EL (cell line): ENCODE measurements at places on chromosomes 6 and 20.
A peak's percentile ranks its signal among the peaks of the same experiment; 100 is the strongest.

DNA sequence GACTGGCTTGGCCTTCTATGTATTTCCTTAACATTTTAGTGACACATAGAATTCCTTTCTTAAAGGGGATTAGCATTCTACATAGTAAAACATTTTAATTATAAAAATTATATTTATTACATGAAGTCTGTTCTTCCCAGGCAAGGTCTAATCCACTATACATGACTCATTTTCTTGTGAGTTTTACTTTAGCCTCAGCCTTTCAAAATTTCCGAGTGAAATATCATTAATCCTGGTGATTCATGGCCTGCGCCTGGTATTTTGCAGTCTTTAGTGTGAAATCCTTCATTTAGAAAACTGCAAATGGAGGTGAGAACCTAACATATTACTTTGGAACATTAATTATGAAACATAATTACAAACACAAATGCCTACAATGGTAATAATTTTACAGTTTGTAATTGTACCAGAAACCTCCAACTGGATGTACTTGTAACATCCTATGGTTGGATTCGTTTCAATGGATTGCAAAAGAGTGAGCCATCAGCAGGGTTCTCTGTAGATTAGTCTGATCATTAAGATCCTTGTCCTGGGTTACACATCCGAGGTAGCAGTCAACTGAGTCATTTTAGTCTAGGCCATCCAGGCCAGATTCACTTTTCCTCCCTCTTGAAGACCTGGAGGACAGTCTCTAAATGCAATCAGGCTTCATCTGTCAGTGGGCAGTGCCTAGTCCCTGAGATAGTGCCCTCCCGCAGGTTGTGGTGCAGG, 272.0 kb downstream of the PACRG start:
- DNase-seq, result peak; percentile 76

DNA sequence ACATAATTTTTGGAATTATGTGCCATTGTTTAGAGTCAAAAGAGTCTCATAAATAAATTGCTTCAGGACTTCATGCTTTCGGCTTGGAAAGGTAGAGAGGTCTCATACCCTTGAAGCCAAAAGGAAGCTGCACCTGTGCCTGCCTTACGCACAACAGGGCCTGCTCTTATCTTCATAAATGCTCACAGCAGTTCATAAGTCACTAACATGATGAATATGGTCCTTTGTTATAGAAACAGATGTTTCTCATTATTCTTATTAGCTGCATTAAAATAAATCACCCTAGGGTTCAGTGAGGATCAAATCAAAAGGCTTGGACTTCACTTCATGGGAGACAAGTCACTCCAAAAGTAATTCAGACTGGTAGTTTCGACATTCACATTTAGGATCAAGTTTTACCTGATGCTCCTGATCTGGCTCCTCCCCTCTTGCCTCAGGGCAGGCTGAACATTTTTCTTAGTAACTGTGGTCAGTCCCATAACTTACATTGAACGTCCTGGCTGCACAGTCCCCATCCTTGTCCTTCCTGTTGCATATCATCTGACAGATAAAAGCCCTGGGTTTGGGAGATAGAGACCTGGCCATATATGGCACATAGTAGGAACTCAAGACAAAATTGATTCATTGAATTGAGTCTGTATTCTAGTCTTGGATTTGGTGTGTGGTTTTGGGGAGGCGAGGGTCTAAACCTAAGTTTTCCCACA, 20.7 kb upstream of the SH3BGRL2 start:
- DNase-seq, result no peak

GRCh38 chr6:125050663-125051318, 88.6 kb downstream of the RNF217 start:
- no peak for DNase-seq

- no peak for DNase-seq
These were observed 233.0 kb downstream of the ERMARD start for GRCh38 chr6:169984181-169985120.

DNA sequence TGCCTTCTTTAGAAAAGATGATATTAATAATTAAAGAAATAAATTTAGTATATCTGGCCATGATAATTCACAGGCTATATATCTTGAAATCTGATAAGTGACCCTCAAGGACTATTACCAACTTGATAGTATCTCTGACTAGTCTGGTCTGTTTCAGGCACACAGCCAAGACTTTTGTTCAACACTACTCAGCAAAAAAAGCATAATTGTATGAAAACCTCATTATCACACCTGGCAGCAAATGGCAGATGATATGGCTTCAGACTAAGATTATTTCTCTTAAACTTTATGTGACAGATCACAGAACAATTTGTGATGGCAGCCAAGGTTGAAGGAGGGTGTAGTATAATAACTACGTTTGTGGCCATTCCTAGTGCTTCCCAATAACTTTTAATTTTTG, 114.7 kb downstream of the RWDD2A start:
- no peak for DNase-seq

GRCh38 chr6:5866547-5867051, 140.1 kb downstream of the NRN1 start:
- DNase-seq, result peak; percentile 49

GRCh38 chr6:122692175-122692598, 82.0 kb downstream of the PKIB start:
- DNase-seq, result peak; percentile 85

DNA sequence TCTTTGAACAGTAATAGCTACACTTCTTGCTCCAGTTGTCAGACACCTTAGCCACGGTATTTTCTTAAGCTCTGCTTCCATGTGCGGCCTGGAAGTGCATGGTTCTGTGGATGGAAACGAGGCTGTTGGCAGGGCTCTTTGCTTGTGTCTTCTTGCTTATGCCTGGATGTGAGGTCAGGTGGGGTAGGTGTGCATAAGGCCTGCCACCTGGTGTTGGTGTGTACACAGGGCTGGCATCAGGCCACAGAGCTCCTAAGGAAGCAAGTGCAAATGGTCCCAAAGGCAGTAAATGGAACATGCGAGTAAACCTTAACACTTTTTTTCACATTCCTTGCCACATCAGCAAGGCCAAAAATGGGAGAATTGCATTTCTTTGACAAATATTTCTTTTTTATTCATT, 158.1 kb upstream of the GMDS start:
- DNase-seq, result no peak

- no peak for DNase-seq
These were observed 52.9 kb downstream of the EDN1 start for GRCh38 chr6:12343122-12343439.

GRCh38 chr6:88619951-88620350, 343.5 kb downstream of the RNGTT start:
- DNase-seq, result no peak

DNA sequence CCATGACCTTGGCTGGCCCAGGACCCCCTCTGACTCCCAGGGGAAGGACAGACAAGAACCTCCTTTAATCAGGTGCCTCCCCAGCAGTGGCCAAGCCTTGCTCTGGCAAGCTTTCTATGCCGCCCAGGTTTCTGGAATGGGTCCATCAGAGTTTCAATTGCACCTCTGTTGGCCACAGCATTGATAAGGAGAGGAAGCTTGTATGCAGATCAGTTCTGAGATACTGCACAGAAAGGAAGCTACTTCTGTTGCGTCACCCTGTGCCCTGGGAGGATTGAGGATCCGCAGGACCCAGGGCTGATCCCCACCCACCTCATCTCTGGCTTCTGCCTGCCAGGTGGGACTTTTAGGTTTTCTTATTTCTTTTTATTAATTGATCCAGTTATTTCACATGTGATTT, 167.2 kb downstream of the TFAP2C start:
- no peak for DNase-seq

DNA sequence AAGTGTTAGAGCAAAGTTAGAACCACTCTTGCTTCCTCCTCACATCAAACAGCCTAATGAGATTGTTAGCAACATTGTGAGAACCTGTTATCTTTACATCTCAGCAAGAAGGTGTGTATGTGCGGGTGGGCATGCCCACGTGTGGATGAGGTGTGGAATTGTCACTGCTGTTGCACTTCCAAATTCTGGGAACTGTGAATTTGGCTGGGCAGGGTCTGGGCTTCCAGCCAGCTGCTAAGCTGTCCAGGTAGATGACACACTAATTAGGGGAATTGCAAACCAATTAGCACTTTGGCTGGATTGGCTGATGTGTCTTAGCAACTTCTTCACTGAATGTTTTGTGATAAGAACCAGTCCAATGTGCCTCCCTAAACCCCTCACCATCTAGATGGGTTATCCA, 848.2 kb downstream of the DHX35 start:
- no peak for DNase-seq

GRCh38 chr20:21515300-21516179, 1.7 kb upstream of the NKX2-2 start:
- no peak for DNase-seq

DNA sequence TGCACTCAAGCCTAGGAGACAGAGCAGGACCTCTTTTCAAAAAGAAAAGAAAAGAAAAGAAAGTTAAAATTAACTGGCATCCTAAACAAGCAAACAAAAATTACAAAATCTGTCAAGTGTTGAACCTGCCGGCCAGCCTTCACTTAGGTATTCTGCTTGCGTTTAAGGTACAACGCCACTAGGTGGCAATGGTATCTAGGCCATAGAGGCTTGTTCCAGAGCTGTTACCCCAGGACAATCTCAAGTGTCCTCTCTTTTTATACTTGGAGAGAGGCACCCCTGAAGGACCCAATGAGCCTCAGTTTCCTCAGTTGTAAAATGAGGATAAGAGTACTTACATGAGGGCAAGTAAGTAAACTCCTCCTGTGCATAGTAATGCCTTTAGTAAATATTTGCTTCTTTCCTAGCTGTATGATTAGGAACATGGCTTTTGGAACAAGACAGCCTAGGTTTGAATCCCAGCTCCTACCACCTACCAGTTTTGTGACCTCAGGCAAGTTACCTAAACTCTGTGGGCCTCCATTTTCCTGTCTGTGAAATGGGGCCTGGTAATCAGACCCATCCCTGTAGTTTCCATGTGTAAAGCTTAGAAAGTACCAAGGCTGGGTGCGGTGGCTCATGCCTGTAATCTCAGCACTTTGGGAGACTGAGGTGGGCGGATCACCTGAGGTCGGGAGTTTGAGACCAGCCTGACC, 5.8 kb upstream of the PACSIN1 start:
- peak; percentile 41 for DNase-seq

DNA sequence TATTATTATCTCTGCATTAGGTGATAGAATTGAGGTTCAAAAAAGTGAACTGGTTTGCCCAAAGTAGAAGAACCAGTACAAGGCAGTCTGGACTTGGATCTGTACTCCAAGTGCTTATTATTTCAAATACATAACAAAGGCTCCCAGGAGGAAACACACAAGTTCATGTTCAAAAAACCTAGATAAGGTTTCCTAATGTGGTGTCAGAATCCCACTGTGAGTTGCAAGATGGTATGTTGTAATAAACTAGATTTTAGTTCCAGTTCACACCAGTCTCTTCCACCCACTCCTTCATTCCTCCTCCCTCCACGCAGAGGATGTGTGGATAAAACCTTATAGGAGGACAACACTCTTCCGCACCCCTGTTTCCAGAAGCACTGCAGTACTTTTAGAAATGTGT, 42.8 kb downstream of the KIAA0319 start:
- no peak for DNase-seq

DNA sequence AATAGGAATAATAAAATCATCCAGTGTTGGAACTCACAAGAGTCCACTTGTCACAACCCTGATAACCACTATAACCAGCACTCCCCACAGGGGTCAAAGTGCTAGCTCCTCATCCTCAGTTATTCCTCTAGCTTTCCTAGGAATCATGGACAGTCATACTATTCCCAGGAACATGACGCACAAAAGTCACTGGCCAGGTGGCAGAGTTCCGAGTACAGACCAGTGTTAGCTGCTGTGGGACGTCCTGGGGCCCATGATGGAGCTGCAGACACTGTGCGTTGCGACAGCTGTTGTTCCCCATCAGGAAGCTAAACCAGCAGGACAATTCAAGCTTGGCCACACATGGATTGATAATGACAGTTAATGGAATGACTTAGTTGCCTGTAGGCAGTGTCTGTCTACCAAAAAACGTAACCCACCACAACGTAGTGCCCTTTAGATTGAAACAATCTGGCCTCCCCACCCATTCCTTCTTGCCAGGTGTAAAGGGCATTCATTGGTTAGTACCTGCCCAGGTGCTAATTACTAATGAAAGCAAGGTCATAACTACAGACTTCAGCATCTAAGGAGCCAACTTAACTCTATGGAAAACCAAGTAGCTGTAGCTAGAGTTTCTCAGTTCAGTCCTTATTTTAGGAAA, 17.4 kb downstream of the EZR start:
- no peak for DNase-seq

DNA sequence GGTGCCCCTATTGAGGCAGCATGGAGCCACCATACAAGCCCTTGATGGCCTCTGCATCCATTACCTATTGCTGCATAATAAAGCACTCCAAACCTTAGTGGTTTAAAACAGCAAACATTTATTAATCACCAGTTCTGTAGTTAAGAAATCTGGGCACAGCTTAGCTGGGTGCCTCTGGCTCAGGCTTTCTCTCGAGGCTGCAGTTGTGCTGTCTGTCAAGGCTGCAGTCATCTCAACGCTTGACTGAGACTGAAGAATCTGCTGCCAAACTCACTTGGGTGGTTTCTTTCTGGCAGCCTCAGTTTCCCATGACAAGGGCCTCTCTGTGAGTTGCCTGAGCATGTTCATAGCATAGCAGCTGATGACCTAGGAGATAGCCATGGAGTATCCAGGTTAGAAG, 207.4 kb upstream of the LRFN2 start:
- no peak for DNase-seq

DNA sequence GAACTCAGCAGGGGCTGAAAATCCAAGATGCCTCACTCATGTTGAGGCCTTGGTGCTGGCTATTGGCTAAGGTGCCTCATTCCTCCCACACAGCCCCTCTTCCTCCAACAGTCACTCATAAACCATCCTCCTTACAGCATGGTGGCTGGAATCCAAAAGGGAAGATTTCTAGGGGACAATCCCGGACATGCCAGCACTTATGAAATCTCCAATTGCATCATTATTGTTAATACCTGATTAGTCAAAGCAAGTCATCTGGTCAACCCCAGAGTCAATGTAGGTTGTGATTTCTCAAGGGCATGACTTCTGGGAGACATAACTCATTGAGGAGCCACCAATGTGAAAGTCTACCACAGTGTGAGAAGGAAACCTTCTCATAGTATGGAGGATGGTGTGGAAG, 506.6 kb upstream of the NOX3 start:
- peak; percentile 3 for DNase-seq

- no peak for DNase-seq
These were observed 166.6 kb downstream of the KHDRBS2 start for GRCh38 chr6:62119401-62119800.
